ENCODE measurements at places on chromosomes 7 and 10.

GRCh38 chr7:159281573-159281972 is 136.9 kb upstream of the VIPR2 start:
- no peak for DNase-seq

- DNase-seq = peak; percentile 81
Observed at GRCh38 chr10:36023939-36024338, 381.8 kb upstream of the FZD8 start.

DNA sequence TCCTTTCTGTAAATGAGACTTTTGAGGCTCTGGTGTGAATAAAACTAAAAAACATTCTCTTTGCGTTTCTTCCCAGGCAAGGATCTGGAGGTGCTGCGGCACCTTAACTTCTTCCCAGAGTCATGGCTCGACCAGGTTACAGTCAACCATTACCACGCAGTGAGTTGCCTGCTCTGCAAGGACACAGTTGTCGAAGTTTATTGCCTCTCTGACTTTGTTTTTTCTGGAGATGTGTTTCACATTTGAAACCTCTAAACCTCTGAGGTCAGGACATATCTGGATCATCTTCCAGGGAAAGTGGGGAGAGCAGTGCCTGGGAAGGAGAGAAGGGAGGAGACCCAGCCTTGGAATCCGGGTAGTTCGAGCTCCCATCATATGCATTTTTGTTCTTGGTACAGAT is 43.4 kb upstream of the PLEKHA1 start:
- DNase-seq = no peak

DNA sequence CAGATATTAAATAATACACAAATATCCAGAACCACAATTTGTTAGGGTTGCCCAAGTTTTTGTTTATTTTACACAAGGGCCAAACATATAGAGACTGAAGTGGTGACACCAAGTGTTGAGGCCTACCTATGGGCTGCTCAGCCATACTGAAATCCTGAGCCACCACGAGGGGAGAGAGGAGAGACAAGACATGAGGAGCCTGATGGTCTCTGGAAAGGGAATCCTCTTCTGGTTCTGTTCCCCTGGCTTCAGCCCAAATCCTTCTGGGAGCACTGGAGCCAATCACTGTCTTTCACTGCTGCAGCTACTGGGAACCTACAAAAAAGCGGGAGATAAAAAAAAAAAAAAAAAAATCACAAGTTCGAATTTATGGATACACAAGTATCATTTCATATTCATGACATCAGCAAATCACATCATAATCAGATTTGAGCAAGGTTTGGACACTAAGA is 1.9 kb downstream of the SKIDA1 start:
- DNase-seq = no peak

- no peak for DNase-seq
Observed at GRCh38 chr7:131556053-131556908, at the start of gene PODXL. Gene PODXL, minus strand, starts transcription at chr7:131556628. Its CDS starts 269 bp downstream, at chr7:131556359.

DNA sequence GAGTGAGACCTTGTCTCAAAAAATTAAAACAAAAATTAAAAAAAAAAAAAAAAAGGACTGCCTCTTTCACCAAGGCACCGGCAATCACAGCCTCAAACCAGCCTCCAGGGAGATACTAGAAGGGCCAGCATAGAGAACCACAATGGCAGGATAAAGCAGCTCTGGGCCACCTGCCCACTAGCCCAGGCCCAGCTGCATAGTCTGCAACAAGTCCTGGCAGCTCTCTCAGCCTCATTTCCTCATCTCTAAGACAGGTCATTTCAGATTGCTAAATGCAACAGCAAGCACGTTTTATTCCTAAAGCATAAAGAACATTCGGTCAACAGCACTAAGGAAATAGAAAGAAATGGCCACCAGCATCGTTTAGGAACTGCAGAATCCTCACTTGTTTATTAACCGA is 28.8 kb downstream of the XPNPEP1 start:
- peak; percentile 77 for DNase-seq

DNA sequence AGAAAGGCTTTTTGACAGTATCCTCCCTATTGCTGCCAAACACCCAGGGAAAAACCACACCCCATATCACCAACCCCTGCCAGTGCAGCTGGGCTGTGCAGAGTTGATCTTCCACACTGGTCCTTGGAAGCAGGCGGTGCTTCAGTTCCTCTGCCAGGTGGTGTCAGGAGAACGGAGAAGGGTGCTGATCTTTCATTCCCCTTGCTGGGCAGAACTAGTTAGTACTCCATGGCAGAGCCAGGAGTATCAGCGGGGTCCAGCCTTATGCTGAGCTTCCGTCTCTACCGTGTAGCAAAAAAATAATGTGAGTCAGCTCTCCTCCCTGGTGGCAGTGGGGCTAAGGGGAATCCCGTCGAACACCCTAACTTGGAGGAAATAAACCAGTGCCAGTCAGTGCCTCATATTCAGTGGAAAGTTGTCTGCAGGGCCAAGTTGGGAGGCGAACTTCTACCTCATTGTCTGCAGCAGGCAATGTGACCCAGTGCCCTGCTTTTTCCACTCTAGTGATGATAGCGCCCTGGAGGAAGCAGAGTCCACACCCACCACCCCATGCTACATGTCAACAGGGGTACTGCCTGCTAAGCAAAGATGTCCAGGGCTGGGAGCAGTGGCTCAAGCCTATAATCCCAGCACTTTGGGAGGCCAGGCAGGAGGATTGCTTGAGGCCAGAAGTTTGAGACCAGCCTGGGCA is 175.4 kb downstream of the AUTS2 start:
- DNase-seq = no peak

DNA sequence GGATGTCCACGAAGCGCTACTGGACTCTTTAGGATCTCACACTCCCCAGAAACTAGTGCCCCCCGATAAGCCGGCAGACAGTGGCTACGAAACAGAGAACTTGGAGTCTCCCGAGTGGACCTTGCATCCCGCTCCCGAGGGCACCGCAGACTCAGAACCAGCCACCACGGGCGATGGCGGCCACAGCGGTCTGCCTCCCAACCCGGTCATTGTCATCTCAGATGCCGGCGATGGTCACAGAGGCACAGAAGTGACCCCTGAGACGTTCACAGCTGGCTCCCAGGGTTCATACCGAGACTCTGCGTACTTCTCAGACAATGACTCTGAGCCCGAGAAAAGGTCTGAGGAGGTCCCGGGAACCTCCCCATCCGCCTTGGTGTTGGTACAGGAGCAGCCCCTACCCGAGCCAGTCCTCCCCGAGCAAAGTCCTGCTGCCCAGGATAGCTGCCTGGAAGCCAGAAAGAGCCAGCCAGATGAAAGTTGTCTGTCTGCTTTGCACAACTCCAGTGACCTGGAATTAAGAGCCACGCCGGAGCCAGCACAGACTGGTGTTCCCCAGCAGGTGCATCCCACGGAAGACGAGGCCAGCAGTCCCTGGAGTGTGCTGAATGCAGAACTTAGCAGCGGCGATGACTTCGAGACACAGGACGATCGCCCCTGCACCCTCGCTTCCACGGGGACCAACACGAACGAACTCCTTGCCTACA is 17.6 kb upstream of the BHLHA15 start:
- no peak for DNase-seq

DNA sequence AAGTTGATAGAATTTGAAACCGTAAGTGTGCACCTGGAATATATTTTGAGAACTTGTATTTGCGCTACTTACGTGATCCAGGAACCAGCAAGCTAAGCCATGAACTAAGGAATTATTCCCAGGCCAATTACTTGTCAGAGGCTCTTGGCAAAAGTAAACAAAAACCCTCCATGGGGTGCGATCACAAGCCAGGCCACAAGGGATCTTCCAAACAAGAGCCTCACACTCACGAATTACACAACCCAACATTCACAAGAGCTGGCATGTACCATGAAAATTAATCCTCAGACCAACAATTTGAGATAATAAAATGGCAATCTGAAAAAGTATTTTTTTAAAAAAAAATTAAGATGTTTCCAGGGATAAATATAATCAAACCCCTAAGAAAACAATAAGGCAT is 467.0 kb upstream of the AKR1E2 start:
- no peak for DNase-seq

DNA sequence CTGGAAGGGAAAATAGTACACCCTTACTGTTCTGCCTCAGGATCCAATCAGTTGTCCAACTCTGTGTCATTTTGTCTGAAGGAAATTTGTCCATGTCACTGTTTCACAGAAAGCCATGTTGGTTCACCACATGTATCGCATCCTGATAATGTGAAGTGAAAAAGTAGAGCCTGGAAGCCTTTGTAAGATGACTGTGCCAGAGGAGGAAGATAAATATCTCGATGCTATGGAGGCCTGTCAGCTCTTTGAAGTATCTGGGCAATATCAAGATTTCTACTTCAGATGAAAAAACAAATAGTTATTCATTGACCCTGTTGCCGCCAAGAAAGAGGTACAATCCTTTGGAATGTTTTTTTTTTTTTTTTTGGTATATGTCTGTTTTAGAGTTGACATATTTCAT is 270.5 kb downstream of the PHF14 start:
- DNase-seq = no peak

DNA sequence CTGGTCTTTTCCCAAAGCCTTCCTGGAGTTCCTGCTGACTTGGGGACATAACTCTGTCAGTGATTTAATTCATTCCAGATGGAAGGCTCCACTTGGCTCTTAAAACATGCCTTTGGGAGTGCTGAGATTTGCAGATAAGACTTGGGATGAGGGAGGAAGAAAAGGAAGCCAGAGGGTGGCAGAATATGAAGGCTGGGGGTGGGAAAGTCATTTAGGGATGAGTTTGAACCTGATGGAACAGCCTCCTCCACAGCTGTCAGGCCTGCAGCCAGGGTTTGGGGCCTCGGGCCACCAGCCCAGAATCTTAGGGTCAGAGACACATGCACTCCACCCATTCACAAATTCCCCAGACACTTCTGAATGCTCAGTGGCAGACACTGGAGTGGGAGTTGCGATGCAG is 28.4 kb upstream of the EIF5AL1 start:
- DNase-seq = no peak

DNA sequence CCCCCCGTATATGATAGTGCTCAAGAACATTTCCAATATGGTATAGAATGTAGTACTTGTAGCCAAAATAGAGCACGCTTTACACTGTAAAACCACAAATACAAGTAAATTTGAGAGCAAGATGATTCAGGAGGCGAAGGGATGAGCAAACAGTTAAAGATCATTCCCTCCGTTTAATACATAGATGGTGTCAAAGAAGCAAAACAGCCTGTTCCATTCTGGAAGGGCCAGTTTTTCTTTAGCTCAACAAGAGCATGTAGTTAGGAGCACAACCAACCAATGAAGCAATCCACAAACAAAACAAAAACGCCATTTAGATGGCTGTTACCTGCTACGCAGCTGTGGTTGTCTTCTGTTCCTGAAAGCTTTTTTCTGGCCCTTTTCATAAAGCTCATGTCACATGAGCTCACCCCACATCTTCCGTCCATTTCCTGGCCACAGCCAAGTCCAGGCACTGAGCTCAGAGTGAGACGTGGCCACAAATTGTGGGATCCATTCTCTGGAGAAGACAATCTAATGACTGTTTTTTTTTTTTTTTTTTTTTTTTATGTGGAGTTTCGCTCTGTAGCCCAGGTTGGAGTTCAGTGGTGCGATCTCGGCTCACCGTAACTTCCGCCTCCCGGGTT is 185.6 kb downstream of the FANK1 start:
- DNase-seq = no peak

- no peak for DNase-seq
Observed at GRCh38 chr10:33535866-33536265, 201.4 kb upstream of the NRP1 start.

DNA sequence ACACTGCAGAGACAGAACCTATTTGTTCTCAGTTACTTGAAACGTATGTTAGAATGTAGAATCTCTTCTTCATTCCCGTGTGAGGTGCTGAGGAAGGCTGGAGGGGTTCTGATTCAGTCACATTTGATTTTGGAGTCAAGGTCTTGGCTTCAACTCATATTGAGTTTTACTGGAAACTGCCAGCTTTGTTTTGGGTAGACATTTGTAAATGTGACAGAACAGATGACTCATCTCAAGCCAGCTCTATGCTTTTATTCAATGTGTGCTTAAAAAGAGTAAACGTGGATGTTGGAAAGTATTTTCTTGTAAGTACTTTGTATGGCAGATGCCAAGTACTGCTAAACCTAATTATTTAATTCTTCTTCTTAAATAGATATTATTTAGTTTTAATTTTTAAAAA is 780.8 kb upstream of the C7orf33 start:
- DNase-seq = no peak
